Central memory CD4-positive, alpha-beta T cell (primary cell): ENCODE measurements at places on chromosomes 2 and 18.

GRCh38 chr2:74094291-74094690 is 53.4 kb downstream of the BOLA3 start:
- no peak for DNase-seq

DNA sequence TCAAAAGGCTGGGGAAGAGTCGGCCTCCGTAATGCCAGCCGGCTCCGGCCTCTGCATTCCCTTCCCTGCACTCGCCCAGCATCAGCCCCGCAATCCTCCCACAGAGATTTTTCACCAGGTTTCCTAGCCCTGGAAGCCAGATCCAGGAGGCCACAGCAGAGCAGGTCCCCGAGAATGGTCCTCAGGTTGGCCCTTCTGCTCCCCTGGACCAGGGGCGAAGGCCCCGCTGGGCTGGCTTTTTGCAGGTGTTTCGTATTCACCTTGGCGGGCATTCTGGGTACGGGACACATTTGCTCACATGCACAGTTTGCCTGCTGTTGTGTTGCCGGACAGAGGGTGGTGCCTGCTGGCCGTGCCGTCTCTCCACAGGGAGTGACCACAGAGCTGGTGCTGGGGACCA is 309.5 kb downstream of the NDUFA10 start:
- no peak for DNase-seq

DNA sequence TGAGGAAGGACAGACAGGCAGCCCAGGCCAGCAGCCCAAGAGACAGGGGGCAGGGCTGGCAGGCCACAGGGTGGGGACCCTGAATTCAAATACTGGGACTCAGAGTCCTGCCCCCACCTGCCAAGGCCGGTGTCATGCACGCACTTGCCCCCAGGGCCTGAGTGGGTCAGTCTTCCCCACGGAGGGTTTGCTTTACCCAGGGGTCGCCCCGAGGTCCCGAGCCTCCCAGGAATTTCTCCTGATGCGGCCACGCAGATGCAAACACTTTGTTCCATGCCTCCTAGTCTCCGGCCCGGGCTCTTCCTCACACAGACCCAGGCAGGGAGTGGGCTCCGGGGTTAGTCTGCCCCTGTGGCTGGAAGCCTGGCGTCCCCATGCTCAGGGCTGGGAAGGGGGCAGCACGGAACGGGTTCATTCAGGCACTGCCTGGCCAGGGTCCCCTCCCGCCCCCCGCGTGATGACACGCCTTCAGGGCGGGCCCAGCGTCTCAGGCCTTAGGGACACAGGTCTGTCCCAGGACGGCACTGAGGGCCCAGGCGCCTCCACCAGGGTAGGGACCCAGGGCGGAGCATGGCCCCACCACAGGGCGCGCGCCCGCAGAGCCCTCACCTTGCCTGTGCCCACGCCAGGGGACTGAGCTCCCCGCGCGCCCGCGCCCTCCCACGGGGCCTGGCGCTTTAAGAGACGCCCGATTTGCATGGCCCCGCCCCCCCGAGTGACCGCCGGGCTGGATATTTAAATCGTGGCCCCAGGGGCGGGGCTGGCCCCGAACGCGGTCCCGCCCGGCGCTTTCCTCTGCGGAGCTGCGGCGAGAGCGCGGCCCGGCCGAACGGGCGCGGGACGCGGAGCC is at the start of gene SNED1:
Gene SNED1, plus strand, starts transcription at position 763 of the 850 bp plus-strand sequence. CDS start 220 bp downstream, outside the sequence.
- no peak for DNase-seq

DNA sequence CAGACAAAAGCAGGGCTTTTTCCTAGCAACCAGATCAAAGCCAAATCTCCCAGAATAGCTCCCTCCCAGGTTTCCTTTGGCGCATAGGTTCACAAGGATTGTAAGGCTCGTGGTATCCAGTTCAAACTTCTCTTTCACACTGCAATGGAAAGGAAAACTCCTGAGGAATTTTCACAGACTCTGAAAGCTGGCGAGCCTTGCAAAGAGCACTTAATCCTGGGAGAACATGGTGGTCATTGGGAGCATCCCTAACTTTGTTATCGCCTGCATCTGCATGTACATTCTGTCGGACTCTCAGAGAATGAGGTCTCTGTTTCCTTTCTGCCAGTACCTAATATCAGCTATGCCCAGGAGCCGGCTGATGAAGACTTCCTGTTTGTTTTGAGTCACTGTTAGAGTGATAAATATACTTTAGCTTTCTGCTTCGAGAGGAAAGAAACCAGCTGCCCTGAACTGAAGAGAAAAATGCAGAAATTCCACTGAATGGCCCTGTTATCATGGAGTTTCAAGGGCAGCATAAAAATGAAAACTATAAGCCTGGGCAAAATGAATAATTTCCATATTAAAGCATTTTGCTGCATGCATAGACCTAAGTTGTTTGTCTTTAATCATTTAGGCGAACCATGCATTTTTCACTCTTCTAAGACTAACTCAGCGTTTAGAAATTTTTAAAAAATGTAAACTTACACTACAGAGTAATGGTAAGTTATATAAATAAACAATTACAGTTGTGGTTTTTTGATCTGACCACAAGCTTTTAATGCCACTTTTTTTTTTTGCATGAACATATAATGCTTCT is 76.4 kb upstream of the ZEB2 start:
- no peak for DNase-seq

DNA sequence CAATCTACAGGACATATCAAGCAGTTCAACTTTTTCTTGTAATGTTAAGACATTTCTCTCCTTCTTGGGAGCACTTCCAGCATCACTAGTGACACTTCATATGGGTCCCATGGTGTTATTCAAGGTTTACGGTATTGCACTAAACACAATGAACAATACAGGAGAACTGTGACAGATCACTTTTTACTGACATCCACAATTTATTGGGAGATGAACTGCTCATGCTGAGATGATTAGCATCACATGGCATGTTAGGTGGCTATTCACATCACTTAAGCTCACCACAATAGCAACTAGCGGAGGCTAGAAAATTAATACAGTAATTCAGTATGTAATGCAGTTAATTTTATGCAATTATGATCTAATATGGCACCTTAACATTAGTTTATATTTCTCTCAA is 264.4 kb downstream of the ERBB4 start:
- DNase-seq: no peak

GRCh38 chr2:54760310-54760709 is 36.8 kb downstream of the EML6 start:
- no peak for DNase-seq

DNA sequence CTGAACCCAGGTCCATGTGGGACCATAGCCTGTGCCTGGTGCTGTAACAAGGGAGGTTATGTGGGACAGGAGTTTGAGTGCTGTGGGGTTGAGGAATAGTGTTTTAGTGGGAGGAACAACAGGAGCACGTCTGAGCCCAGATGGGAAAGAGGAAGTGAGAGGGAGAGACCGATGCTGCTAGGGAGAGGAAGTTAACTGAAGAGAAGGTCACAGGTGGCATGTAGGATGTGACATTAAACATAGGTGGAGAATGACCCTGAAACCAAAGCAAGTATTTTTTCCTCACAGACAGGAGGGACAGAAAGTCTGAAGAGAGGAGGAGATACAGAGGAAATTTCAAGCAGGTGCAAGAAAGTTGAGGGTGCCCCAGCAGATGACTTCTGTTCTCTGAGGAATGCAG is 87.8 kb downstream of the ACOXL start:
- DNase-seq: no peak

GRCh38 chr18:24695168-24695567 is 234.7 kb downstream of the HRH4 start:
- DNase-seq: no peak

DNA sequence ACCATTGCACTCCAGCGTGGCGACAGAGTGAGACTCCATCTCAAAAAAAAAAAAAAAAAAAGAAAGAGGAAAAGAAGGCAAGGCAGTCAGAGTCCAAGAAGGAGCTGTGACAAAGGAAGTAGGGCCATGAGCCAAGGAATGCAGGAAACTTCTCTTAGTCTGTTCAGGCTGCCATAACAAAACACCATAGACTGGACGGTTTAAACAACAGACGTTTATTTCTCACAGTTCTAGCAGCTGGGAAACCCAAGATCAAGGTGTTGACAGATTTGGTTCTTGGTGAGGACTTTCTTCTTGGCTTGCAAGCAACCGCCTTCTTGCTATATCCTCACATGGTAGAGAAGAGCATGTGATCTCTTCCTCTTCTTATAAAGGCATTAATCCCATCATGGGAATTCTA is 13.1 kb upstream of the SUMO1 start:
- DNase-seq: no peak

DNA sequence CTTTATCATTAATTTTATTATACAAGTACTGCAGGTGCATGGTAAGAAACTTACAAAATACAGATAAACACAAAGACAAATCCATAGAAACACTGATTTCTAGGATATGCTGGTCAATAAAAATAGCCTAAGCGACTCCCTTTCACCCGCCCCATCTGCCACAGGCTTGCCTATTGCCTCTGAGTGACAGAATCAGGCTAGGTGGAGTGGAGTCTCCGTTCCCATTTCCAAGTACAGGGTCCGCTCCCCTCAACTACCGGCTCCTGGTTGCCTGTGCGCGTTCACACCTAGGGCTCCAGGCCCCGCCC is 201 bp upstream of the TRAPPC12 start:
- DNase-seq: no peak

DNA sequence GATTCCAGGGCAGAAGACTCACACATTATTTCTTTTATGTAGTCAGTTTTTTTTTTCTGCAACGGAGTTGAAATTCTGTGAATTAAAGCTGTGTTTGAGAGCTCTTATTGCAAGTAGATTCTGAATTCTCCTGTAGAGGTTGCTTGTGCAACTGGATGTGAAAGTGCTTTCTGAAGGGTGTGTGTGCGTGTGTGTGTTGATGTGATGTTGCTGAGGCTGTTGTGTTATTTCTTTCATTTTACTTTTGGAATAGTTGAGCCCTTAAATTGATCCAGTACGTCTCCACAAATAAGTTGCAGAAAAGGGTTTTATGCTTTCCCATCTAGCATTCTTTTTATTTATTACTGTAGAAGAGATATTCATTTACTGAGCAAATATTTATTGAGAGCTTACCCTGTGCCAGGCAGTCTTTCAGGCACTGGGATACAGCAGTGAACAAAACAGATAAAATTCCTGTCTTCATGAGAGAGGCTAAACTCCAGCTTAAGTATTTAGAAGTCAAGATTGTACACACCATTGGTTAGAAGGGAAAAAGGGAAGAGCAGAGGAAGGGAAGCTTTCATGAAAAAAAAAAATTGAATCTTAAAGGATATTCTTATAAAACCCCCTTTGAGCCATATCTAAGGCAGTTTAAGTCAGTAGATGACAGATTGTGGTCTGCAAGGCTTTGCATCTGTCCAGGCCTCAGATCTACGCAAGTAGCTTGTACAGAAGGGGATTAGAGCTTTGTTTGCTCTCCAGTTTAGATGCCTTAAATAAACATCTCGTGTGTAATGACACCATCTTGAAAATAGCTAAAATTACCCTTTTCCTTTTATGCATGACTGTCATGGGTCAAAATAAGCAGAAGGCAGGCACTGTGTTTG is 58.2 kb downstream of the MYO1B start:
- DNase-seq: no peak

GRCh38 chr18:66616523-66616983 is 12.7 kb upstream of the CDH19 start:
- no peak for DNase-seq

- no peak for DNase-seq
Observed at GRCh38 chr18:76622651-76623050, 127.6 kb upstream of the ZNF516 start.

DNA sequence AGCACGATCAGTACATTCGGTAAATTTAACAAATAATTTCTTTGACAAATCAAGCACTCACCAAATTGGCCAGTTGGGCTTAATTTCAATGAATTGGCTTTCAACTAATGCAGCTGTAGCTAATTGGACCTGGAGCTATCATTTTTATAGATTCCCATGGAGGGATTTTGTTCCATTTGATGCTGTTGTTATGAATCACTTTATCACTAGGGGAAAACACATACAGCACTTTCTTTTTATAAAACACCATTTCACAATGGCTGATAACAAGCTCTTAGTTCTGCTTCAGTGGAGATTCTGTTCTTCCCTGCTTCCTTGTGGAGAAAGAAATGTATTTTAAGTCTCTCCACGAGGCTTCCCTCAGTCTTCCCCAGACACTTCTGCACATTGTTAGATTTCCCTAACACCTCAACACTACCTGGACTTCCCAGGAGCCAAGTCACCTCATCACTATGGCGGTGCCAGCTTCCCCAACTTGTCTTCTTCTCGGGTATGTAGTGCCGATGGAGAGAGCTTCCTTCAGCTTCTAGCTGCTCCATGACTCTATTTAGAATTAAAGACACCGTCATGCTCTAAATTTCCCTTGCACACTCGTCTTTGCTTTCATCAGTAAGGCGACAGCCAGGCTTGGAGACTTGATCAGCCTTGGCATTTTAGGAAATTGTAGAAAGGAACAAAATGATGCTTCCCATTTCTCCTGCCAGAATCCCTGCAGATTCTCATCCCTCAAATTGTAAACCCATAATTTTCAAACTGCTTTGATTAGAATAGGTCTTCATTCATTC is 72.0 kb downstream of the INPP5D start:
- no peak for DNase-seq

DNA sequence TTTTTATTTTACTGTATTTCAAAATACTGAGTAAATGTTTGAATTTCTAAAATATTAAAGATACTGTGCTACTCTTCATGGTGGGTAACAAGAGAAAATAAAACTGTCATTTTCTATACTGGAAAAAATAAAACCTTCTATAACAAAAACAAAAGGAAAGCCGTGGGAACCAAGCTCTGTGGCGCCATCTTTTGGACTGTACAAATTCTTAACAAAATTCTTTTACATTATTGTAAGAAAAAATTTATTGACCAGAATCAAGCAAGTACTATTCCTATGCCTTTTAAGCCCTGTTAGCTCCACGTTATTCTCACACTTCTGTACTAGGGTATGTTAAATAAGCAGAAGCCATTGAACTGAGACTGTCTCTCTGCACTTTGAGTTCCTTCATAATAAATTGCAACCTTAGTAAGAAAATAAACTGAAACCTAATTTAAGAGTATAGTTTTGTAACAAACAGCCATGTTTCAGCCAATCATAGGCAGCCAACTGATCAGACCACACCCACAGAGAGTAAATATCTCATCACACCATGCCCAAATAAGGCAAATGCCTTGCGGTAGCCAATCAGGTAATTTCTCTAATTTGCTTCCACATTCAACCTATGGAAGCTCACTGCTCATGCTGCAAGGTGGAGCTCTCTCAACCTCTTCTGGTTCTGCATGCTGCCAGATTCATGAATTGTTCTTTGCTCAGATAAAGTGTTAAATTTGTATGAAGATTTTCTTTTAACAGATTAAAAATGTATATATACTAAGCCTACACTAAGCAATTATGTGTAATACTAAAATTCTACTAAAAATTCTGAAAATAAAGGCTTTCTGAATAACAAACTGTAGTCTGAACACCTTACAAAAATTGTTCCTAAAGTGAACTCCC is 42.2 kb downstream of the HIBCH start:
- no peak for DNase-seq

GRCh38 chr2:70083344-70084156 is 3.7 kb upstream of the PCBP1 start:
- no peak for DNase-seq

DNA sequence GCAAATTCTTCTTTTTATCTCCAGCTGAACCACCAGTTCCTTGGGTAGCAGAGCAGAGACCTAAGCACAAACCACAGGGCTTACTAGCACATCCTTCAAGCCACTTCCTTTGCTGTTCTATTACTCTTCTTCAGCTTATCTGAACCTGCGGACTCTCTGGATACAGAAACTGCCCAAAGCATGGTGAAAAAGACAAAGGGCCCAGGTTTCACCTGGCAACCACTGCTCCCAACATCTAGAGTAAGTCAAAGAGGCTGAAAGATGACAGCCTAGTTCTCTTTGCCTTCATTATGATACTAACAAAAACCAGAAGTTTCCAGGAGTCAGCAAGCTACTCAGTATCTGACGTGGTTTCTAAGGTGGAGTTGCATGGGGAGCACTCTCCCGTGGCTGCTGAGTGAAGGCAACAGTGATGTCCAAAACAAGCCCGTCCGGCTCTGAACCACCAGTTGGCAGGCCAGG is 43.4 kb downstream of the KANSL3 start:
- peak; percentile 36 for DNase-seq

- DNase-seq: peak; percentile 13
Observed at GRCh38 chr2:117785740-117786139, 28.8 kb upstream of the DDX18 start.
